ENCODE measurements at places on chromosomes 11 and 22.

- DNase-seq: peak; percentile 43
These were observed 2.7 kb downstream of the RBM14 start for GRCh38 chr11:66619080-66619554.

- no peak for DNase-seq
These were observed 80.1 kb upstream of the ALX4 start for GRCh38 chr11:44389963-44390605.

DNA sequence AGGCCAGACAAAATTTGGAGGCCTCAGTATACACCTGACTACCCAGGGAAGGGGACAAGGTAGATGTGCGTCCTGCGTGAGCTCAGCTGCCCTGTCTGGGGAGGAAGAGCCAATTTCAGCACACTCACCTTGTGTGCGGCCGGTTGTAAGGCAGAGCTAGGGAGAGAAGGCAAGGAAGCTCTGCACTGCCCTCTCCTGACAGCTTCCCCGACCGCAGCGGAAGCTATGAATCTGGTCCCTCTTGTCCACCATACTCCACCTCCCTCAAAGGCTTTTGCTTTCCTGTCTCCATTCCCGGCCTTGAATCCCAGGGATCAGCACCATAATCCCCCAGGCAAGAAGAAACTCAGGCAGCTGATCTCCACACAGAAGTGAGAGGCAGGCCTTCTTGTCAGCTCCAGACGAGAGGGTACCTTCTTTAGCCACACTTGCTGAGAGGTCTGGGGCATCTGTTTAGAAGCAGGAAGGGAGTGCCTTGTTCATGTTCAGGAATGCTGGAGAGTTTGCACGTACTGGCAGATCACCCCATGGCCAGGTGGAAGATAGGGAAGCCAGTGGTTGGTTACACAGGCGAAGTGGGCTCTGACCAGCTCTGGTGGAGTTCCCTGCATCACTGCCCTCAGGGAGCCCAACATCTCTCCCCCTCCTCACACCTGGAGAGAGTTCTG, 62.5 kb downstream of the FEZ1 start:
- DNase-seq: no peak

GRCh38 chr22:46964773-46965550, 202.5 kb downstream of the TBC1D22A start:
- DNase-seq: no peak

- DNase-seq: no peak
These were observed 37.4 kb downstream of the SMIM38 start for GRCh38 chr11:69193151-69193550.

DNA sequence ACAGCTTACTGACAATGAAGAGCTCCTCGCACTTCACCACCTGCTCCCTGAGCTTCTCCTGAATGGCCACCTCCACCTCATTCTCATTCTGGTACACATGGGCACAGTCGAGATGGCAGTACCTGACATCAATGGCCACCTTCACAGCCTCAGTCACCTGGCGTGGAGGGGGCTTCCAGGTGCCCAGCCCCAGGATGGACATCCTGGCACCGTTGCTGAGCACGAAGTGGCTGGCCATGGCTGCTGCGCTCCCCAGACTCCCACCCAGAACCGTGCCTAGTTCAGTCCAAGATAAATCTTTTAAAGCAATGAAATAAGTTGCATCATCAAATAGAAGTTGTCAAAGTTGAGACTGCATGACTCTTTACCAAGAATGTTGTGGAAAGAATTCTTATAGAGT, 128.1 kb upstream of the SOX6 start:
- DNase-seq: no peak

- DNase-seq: no peak
These were observed 7.8 kb downstream of the BCR start for GRCh38 chr22:23187871-23188700.

GRCh38 chr22:38429499-38430068, 25.4 kb downstream of the KCNJ4 start:
- DNase-seq: no peak

- DNase-seq: no peak
These were observed 18.2 kb downstream of the EPS8L2 start for GRCh38 chr11:724049-724777.

GRCh38 chr11:120012245-120012644, 125.7 kb downstream of the TRIM29 start:
- no peak for DNase-seq

DNA sequence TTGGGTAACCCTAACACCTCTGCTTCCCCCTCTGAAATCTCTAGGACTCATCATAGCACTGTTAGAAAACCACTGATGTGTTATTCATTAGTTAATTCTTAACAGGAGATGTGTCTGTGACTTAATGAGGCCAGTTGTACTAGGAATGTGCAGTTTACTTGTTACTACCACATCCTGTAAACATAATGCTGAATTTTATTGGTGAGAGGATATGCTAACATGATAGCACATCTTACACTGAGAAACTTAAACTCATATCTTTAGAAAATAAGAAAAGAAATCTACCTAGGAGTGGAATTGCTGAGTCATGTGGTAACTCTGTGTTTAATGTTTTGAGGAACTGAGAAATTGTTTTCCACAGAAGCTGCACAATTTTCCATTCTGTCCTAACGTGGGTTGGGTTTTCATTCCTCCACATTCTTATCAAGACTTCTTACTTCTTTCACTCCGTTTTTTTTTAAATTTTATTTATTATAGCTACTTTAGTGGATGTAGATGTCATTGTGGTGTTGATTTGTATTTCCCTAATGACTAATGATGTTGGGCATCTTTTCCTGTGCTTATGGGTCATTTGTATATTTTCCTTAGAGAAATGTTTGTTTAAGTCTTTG, 33.7 kb downstream of the RNF121 start:
- DNase-seq: no peak

GRCh38 chr11:75475767-75476650, 43.0 kb upstream of the KLHL35 start:
- no peak for DNase-seq

DNA sequence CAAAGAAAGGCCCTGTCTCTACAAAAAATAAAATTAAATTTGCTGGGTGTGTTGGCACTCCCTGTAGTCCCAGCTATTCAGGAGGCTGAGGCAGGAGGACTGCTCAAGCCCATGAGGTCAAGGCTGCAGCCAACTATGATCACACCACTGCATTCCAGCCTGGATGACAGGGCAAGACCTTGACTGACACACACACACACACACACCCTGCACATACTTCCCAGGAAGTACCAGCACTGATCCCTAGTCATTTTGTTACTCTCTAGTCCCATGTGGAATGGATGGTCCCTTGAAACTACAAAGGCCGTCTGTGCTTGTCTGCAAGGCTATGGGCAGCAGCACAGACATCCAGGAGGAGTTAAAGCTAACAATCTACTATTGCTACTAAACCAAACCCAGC, 59.7 kb upstream of the CYP2D6 start:
- DNase-seq: no peak

- DNase-seq: no peak
These were observed 70.1 kb downstream of the FAM181B start for GRCh38 chr11:82663535-82663934.

GRCh38 chr22:49215840-49216239, 611.8 kb downstream of the BRD1 start:
- DNase-seq: no peak

GRCh38 chr11:116963813-116964212, 126.4 kb upstream of the APOA1 start:
- DNase-seq: no peak

- DNase-seq: no peak
These were observed 32.9 kb downstream of the FAT3 start for GRCh38 chr11:92257536-92257935.

- no peak for DNase-seq
These were observed 622.1 kb downstream of the OPCML start for GRCh38 chr11:132910011-132910760.

DNA sequence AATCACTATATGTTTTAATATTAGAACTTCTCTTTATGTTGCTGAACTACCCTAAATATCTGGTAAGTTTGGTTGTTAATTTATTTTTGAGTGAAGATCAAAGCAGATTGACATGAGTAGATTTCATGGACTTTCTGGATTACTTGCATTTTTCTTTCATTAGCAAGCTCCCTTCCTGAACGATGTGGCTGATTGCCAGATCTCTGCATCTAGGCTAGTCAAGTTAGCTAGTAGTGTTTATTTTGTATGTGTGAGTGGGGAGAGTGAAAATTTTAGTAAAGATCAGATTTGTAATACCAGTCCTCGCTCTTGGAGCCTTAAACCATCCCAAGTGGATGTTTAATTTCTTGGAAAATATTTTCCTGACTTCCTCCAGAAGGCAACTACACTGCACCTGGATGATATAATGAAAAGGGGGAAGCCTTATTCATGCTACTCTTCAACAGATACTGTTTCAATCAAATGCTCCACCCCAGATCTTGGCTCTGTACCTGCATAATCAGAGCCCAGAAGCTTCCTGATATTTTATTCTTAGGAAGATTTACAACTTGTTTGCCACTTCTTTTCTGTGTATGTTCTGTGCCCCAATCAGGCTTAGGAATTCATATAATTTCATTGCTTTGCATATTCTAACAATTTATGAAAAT, 143.2 kb upstream of the GRIA4 start:
- DNase-seq: no peak

DNA sequence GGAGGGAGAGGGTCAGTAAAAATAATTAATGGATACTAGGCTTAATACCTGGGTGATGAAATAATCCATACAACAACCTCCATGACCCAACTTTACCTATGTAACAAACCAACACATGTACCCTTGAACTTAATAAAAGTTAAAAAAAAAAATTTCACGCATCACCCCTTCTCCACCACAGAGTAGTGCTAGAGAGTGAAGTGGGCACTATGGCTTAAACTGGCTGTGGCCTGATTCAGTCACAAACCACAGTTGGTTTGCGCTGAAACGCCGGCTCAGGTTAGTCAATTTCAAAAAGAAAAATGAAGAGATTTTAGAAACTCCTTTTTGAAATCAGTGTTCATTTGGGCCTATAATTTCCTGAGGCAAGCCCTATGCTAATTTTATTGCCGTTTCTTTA, 144.3 kb downstream of the TRPC6 start:
- DNase-seq: no peak

DNA sequence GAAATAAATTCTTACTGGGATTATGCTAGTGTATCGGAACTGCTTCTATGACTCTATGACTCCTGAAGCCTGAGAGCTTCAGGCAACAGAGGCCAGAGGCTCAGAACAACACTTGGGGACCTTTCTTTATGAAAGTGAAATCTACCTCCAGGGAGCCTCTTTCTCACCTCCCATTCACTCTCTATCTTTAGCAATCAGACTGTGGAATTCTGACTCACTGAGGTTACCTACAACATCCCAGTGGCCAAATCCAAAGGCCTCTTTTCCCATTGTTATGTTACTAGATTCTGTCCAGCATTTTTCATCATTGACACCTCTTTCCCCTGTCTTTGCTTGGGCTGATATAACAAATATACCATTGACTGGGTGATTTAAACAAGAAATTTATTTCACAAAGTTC, 14.1 kb upstream of the CYB5R2 start:
- no peak for DNase-seq

DNA sequence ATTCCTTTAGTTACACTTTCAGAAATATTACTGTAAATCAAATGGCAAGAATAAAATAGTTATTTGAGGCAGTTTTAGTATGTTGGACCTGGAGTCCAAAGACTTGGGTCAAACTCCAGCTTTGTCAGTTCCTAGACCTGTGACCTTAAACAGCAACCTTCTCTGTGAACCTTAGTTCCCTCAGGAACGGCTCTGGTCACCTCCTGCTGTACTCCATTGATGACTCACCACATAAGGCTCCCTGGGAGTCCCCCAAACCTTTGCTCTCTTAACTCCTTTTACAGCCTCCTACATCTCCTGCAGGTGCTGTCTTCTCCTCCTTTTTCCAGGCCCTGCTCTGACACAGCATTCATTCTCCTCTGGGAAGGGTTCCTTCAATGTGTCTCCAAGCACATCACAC, 29.1 kb downstream of the LIMK2 start:
- no peak for DNase-seq

DNA sequence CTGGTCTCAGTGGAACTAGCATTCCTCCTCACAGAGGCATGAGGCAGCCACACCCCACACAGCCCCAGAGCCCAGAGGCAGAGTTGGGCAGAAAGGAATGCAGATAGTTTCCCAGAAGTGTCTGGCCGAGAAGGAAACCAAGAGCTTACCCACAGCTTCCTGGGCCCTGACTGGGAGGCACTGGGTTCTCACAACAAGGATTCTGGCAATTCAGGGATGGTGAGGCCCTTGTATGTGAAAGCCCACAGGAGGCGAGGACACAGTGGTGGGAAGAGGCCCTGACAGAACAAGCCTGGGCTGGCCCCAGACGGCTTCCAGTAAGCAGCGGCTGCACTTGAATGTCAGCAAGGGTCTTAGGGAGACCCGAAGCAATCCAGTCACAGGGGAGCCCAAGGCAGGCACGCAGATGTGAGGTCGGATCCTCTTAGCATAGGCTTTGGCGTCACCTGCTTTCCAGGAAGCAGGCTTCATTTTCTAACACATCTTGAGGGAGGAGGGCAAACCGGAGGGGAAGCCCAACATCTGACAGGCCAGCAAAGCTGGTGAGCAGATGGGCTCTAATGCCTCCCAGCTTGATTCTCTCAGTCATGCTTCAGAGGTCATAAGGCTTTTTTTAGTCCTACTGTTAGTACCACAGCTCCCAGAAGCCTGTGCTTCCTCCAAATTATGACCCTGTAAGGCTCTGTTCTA, 78.3 kb upstream of the AKIP1 start:
- DNase-seq: peak; percentile 30

GRCh38 chr11:118234833-118235232, 10.0 kb upstream of the JAML start:
- no peak for DNase-seq

Data from naive B cell (primary cell).